ENCODE measurements at places on chromosomes 6 and 20.

- no peak for DNase-seq
These were observed 72.4 kb downstream of the BACH2 start for GRCh38 chr6:90224196-90224595.

DNA sequence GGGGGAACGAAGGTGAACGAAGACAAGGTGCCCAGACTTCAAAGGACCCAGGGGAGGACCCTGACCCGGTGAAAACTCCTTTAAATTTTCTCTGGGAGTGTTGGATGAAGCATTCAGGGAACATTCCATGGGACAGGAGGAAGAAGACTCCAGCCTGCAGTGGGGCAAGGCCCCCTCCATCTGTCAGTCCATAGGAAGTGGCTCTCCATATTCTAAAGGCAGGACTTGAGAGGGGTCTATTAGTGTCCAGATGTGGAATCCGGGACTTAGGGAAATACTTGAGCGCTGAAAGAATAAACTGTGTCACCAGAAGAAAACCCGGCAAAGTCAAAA is 3.2 kb upstream of the BPIFA2 start:
- DNase-seq = no peak

GRCh38 chr20:23245553-23246181 is 104.9 kb upstream of the NXT1 start:
- DNase-seq = no peak

DNA sequence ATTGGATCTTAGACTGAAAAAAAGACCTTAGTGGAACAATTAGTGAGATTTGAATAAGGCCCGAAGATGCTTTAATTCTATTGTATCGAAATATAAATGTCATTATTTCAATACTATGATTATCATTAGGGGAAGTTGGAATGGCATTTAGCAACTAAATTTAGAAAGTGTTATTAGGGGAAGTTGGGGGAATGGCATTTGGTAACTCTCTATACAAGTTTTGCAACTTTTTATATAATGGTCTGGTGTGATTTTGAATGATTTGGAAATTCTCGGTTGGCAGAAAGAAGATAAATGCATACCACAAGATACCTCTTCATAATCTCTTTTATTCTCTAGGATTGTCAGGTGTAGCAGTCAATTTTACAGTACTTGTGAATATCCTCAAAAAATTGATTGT is 49.2 kb downstream of the RNF144B start:
- no peak for DNase-seq

DNA sequence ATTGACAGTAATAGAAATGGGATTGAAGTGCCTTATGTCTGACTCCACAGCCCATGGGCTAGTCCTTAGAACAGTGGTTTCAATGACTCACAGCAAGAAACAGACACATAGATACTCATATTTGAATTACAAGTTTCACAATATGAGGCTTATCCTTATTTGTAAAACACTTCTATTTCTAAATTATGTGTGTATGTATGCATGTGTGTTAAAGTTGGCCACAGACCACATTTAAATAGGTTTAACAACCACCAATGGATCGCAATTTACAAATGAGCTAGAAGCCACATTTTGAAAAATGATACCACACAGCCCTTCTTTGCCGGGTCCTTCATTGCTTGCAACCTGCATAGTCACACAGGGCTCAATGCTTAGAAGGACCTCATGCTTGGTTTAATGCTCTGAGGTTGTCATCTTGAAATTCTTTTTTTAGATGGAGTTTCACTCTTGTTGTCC is 157.8 kb upstream of the PREP start:
- no peak for DNase-seq

GRCh38 chr20:63777614-63778013 is 38.0 kb downstream of the SLC2A4RG start:
- DNase-seq = no peak

DNA sequence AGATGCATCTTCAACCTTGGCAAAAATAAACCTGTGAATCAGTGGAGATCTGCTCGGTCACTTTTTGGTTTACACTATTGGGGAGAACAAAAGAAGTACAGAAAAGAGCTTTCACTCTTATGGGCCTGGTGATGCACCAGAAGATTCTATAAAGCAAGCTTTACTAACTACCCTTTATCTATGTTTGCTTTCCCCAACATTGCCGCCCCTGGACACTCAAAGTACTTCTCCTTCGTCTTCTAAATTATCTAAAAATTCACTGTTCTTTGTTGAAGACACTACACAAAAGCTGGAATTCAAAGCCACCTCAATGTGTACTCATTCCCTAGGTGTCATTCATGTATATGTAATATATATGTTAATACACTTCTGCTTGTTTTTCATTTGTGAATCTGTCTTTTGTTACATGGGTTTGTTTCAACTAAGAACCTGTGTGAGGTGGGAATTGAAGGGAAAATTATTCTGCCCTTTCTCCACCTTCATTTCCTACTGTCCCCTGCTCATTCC is 97.9 kb upstream of the BTN3A2 start:
- DNase-seq = no peak

- no peak for DNase-seq
These were observed 49.3 kb upstream of the L3MBTL3 start for GRCh38 chr6:129969064-129969463.

- no peak for DNase-seq
These were observed 19.3 kb downstream of the ZNF334 start for GRCh38 chr20:46494077-46494476.

- no peak for DNase-seq
These were observed 36.7 kb downstream of the SRC start for GRCh38 chr20:37382482-37383120.

DNA sequence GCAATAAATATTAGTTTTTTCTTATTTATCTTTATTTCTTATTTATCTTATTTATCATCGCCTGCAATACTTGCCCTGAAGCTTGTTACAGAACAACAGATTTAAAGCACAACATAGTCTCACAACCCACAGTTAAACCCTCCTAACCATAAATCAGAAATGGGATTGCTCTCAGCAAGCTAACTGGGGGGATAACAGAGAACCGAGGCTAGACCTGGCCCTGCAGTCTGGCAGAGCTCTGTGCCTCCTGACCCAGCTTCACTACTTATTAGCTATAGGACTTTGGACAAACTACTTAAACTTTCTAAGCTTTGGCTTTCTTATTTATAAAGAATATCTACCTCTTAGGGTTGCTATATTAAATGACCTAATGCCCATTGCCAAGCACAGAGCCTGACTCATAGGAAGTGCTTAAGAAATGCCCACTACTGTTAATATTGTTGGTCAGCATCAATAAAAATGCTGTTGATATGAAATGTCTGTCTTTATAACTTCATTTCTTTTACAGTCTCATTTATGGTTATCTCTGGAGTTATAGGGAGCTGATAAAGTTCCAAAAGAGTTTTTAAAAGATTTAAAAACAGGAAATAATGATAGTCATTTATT is 87.9 kb upstream of the BEND6 start:
- no peak for DNase-seq

- no peak for DNase-seq
These were observed 37.1 kb upstream of the PROKR2 start for GRCh38 chr20:5353624-5354496.

DNA sequence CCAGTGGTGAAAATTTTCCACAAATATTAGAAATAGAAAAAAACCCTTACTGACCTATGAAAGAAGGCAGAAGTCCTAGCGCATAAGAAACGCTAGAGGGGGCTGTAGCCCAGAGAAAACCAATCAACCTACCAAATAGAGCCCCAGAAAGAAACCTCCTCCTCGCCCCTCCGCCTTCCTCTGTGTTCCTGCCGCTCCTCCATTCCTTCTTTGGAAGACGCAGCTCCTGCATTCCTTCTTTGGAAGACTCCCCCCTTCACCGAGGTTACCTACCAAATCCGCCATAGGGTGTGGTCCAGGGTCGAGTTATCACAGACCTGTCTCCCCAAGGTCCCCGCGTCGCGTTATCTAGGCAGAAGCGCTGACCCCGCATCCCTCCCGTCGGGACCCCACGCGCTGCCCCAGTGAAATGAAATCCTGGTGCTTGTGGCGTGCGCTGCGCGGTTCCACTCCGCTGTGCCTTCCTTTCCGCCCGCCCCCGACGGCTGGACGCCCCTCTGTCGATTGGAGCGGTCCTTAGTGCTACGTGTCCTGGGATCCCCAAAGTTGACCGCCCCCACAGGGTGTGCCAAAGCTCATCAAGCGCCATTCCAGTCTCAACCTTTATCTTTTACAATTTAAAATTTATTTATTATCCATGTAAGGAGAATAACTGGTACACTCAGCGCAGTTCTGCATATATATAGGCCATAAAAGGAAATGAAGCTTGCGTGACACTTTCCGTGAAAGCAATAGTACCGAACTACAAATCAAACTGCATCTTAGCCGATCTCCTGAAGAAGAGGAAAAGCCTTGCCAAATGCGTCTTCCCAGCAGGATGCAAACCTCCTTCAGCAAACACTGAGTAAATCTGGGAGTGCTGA is 13.0 kb downstream of the RPP21 start:
- DNase-seq = peak; percentile 33

DNA sequence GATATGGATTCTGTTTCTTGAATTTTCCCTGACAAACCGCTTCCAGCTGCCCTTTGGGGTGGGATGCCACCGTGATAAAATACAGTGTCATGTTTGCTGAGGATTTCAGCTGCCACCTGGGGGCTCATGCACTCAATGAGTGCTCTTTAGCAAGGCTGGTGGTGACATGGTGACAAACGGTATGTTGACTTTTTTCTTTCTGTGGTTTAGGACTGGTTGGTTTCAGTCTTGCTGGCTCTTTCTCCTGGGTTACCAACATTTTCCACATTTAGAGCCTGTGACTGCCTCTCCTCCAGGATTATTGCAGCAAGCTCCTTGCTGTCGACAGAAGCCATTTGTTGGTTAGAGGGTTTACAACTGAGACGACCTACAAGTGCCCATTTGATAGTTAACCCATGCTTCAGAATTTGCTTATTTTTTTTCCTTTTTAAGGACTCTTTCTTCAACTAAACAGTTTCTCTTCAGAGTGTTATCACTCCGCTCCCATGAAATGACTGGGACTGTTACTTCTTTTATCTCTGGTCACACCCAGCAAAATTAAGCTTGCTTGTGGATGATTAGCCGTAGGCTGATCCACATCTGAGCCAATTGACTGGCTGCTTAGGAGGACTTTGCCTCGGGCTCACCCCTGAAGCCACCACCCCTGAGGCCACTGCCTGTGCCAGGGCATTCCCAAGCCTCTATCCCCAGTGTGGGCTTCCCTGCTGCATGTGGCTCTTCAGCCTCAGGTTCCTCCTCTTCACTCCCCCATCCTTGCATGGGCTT is 48.4 kb upstream of the CDYL start:
- no peak for DNase-seq

- no peak for DNase-seq
These were observed 61.3 kb downstream of the EFCAB8 start for GRCh38 chr20:32920066-32920465.

GRCh38 chr6:158206740-158207421 is 38.7 kb downstream of the GTF2H5 start:
- no peak for DNase-seq

DNA sequence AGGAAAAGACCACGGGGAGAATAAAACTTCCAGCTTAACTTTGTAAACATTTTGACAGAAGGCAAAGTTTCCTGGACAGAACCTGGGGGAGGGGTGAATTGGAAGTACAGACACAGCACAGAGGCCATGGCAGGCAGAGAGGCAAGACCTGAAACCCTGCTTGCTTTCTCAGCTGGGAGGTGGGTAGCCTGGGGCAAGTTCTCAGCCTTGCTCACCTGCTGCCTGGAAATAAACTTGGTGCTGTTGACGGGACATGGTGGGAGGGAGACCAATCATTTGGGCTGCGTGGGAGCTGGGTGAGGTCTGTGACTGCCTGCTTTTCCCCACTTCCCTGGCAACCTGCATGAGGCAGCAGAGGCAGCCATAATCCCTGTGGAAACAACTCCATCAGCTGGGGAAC is 221.3 kb downstream of the MOXD1 start:
- no peak for DNase-seq

DNA sequence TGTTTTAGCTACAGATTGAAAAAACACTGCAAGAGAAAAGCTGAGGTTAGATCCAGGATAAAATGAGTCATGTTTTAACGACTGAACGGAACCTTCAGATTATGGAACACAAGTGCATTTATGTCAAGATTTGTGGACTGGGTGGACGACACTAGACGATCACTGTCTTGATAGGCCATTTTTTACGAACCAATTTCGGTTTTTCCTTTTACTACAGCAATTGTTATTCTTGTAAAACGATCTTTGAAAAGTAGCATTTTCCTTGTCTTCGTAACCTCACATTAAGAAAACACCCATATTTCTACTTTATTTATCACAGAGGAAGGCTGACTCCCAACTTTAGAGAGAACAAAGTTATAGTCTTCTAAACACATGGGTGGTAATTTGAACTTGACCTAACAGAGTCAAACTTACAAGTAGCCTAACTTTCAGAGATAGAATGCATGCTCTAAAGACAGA is 294.2 kb upstream of the TCF21 start:
- DNase-seq = no peak

- DNase-seq = no peak
These were observed 17.4 kb upstream of the PLCB4 start for GRCh38 chr20:9051508-9051907.

- DNase-seq = no peak
These were observed 4.2 kb downstream of the SCRT2 start for GRCh38 chr20:671252-672030.

GRCh38 chr20:37983286-37983685 is 50.0 kb downstream of the TTI1 start:
- no peak for DNase-seq

DNA sequence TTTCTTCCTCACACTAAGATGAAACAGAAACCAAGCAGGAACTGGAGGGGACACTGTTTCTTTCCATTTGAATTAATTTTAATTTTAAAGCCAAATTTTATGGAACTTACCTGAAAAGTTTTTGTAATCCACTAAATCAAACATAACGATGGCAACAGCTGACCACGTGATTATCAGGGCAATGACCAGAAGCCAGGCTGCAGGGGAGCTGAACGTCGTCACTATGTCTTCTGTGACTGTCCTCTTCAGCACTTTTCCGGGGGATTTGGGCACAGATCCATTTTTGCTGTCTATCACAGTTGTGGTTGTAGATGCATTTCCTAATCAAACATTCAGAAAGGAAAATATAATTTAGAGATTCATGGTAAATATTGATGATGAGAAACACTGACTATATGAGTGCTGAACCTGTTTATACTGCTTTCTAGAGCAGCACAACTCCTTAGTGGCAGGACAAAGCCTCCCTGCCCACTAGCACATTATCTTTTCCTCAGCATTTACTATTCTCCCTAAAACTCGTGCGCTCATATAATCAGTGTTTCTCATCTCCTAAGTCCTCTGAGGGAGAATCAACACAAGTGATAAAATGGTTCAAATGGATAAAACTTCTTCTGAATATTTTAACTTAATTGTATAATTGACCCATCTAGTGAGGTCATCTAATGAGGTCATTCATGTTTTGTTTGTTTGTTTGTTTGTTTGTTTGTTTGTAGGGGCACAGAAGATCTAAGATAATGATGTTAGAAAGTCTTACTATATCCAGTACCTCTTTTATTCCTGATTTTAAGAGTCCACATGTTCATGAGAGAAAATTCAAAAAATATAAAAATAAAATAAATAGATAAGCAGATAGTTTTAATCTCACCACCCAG is 65.7 kb downstream of the TRDN start:
- DNase-seq = no peak

Measured in mesothelial cell of epicardium (in vitro differentiated cells).